ENCODE measurements at places on chromosomes 16 and 17.

DNA sequence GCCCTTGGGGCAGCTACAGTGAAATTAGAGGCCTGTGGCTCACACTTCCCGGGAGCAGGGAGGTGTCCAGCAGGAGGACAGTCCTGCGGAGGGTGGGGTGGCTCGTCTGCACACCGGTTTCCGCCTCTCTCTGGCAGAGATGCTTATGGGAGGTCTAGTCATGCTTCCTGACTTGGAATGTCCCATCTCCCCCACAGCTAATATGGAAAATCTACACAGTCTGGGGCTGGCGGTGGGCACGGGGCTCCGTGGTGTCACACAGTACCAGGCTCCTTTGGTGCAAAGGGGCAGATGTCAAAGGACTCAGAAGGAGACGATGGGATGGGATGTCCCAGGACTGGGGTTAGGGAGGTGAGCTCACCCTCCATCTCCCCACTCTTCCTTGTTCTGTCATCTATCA, 44.1 kb upstream of the DOC2B start:
- DNase-seq: no peak

GRCh38 chr16:54957403-54958166, 26.9 kb downstream of the IRX5 start:
- DNase-seq: no peak

DNA sequence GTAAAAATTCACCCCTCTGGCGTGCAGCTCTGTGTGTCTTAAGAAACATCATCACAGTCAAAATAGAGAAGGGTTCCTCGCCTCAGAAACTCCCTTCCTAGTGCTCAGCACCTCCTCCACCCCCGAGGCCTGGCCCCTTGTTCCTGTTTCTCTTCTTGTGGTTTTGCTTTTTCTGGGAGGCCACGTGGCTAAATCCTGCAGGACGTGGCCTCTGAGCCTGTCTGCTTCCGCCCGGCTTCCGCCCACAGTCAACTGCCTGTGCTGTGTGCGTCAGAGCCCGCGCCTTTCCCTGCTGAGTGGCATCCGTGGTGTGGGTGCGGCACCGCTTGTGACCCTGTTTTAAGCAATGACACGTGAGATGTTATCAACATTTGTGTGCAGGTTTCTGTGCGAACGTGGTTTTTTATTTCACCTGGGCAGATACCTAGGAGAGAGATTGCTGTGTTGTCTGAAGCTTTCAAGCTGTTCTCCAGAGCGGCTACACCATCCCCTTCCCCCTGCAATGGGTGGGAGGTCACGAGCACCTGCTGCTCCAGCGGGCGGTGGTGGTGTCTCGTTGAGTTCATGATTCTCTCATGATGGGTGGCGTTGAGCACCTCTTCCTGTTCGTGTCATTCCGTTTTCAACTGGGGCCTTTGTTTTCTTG, 21.7 kb downstream of the ACSF3 start:
- peak; percentile 81 for DNase-seq

GRCh38 chr16:35631261-35631945, 2172.0 kb downstream of the TP53TG3F start:
- no peak for DNase-seq

DNA sequence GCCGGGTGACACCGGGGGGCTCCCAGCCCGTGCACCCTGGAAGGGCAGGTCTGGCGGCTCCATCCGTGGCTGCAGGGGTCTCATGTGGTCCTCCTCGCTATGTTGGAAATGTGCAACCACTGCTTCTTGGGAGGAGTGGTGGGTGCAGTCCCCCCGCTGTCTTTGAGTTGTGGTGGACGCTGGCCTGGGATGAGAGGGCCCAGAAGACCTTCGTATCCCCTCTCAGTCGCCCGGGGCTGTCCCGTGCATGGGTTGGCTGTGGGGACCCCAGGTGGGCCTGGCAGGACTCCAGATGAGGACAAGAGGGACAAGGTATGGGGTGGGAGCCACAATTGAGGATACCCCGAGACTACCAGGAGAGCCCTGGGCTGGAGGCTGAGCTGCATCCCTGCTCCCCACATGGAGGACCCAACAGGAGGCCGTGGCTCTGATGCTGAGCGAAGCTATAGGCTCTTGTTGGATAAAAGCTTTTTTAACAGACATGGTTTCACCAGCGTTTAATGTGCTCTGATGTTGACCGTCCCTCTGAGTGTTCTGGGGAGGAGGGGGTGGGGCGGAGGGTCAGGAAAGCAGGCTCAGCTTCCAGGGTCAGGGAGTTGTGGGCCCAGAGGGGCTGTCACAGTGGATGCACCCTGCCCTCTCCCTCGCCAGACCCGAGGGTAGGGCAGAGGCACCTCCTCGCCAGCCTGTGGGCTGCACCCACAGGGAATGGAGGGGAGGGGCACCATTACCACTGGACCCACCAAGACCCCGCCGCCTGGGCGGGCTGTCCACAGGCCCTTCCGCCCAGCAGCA, 5.4 kb downstream of the SPATA2L start:
- no peak for DNase-seq

GRCh38 chr17:41647038-41647813, 22.9 kb upstream of the KRT17 start:
- no peak for DNase-seq

DNA sequence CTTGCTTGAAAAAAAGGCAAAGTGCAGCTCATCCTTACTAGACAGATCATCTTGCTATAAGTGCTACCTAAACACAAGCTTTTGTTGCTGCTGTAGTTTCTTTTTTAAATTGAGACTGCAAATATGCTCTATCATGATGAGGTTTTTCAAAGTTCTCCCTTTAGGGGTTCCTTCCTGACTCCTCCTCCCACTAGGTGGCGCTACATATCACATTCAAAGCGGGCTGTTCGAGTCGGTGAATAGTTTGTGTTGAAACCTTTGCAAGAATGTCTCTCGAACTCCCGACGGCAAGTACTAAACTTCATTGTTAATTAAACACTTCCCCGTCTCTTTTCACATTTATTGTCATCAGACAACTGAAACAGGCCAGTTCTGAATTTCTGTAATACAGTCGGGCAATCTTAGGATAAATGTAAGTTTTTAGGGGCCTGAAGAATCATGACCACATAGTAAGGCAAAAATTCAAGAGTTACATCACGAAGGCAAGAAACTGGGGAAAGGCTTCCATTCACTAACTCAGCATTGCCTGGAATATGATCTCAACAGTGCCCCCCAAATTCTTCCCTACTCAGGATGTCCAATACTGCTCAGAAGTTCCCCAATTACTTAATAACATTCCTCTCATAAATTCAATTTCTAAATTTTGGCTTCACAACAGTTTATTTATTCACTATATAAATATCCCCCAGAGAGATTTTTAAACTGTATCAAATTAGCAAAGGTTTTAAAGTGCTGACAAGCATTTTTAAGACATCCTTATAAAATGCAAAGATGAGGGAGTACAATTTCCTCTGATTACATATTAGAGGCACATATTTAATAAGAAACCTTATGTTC, 6.7 kb downstream of the HS3ST3A1 start:
- DNase-seq: no peak

DNA sequence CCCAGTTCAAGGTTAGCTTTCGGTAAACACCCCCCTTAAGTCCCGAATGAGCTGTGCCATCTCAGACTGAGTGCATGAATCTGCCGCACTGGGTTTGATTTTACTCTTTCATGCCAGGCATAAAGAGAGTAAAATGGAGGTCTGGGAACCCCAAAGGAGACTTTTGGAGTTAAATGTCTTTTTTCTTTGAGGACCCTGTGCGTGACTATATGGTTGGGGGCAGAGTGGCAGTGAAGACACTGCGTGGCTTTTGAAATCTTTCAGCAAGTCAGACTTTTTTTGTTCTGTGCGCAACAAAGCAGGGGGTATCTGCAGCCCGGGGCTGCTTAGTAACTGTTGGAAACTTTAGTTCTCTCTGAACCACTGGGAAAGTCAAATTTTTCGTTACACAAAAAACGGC, 392.9 kb upstream of the SALL1 start:
- DNase-seq: no peak

DNA sequence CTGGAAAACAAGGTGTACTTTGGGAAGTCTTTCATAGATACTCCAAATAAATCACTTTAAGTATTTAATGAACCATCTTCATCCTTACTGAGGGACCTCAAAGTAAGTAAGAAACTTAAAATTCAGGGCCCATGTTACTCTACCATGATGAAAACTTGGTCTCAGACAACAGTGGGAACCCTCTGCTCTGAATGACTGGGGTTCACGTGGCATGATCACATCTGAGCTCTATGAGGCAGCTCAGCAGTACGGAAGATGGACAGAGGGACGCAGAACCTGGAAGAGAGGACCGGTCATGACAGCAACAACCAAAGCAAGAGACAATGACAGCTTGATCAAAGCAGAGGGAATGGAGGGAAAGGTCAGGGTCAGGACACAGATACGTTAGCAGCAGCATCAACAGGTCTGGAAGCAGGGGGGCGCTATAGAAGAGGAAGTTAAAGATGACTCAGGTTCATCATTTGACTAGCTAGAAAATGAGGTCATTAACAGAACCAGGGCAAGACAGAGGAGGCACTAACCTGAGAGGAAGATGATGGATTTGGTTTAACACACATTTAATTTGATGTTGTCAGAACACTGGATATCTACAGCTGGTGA, 9.5 kb downstream of the XPO6 start:
- no peak for DNase-seq

- no peak for DNase-seq
Observed at GRCh38 chr17:43698678-43699437, 37.1 kb upstream of the MEOX1 start.

- no peak for DNase-seq
Observed at GRCh38 chr16:6499413-6499812, 833.2 kb upstream of the RBFOX1 start.

- DNase-seq: no peak
Observed at GRCh38 chr16:67407176-67407787, 9.0 kb downstream of the ZDHHC1 start.

DNA sequence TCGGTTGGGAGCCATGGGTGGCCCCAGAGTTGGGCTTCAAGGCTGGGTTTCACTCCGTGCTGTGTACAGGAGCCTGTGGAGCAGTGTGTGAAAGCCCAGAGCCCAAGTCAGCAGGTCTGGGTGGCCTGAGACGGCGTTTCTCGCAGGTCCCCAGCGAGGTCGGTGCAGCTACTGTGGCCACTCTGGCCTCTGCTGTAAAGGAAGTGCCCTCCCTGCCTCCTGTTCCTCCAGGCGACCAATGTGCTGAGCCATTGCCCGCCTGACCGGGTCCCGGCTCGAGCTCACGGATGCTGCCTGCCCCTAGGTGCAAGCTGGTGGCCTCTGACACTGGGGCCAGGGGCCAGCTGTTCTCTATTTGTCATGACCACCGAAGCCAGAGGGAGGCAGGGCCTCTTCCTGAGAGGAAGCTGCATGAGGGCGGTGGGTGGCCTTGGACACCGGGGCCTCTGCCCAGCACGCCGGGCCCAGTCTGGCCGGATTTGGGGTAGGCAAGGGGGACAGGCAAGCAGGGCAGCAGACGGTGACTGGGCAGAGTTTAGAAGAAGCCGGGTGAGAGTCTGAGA, 170.9 kb downstream of the IRF8 start:
- no peak for DNase-seq

- DNase-seq: no peak
Observed at GRCh38 chr16:25951999-25952398, 260.2 kb downstream of the HS3ST4 start.

DNA sequence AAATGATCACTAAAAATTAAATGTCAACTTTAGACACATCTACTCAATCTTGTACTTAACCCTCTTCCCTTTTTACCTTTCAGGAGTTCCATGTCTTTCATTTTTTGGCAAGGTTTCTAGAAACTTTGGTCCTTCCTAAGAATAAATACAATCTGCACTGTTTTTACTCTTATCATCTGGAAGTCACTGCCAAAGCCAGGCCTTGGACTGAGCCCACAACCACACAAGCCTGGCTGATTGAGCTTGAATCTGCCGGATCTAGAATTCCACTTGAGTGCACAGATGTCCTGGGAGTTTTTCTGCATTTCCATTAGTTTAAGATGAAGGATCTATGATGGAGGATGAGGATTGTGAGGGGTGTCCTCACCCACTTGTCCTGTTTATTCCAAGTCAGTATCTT, 126.1 kb downstream of the VPS53 start:
- DNase-seq: no peak

- DNase-seq: no peak
Observed at GRCh38 chr16:2212362-2213324, 2.0 kb upstream of the BRICD5 start.

- DNase-seq: no peak
Observed at GRCh38 chr17:34800661-34801060, 160.6 kb downstream of the CCT6B start.

- DNase-seq: no peak
Observed at GRCh38 chr16:57594531-57595031, 33.8 kb upstream of the ADGRG1 start.

Data from SIG-M5 (cell line).